ENCODE measurements at places on chromosomes 4 and X.

GRCh38 chr4:152278505-152279233 is 257.2 kb downstream of the FBXW7 start:
- DNase-seq, result no peak

DNA sequence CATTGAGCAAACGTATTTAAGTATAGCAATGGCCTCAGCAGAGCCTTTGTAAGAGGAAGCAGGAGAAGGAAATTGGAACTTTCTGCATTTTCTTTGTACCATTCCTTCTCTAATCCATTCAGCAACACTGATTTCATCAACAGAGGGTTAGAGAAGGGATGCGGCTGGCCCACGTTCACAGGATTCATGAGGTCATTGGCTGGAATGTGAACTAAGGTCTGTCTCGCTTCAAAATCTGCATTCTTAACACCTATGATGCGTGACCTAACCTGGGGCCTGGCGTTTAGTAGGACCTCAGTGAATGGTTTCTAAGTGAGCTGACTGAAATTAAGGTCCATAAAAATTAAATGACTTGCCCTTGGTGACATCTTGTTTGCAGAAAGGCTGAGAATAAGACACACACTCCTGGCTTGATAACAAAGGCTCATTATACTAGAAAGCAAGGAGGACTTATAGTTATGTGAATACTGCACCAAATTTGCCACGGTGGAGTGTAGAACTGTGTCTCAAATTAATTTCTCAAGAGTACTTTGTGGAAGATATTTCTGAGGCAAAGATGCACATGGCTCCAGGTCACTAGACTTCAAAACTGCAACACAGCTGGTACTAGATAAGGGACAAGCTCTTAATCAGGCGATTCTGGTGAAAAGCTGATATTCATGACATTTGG is 25.4 kb downstream of the FGFBP1 start:
- DNase-seq, result no peak

DNA sequence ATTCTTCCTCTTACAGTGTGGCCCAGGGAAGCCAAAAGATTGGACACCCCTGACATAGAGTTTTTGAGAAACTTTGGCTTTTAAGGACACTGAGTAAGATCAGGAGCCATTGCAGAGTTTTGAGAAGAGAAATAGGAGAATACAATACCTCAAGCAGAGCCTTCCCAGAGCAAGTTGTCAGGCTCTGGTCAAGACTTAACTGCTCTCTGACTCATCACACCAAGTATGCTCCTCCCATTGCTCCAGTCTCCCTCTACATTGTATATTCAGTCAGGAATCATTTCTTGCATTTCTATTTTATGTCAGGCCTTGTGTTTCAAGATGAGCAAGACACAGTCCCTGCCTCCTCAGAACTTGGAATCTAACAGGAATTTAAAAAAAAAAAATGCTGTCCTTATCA is 176.4 kb upstream of the FMR1 start:
- DNase-seq, result no peak

DNA sequence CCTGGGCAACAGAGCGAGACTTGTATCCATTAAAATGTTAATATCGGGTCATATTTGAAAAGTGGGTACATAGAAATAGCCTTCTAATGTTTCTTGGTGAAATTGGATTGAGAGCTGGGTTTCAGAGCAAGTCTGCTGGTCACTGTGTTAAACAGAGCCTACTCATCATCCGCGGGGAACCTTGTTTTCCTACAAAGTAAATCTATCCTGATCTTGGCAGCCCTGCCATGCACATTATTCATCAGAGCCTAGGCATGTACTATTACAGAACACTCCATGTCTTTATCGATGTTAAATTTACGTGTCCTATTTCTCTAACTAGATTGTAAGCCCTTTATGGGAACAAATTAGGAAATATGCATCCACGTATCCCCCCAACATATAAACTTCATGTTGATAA is 18.7 kb downstream of the SETD7 start:
- DNase-seq, result no peak

DNA sequence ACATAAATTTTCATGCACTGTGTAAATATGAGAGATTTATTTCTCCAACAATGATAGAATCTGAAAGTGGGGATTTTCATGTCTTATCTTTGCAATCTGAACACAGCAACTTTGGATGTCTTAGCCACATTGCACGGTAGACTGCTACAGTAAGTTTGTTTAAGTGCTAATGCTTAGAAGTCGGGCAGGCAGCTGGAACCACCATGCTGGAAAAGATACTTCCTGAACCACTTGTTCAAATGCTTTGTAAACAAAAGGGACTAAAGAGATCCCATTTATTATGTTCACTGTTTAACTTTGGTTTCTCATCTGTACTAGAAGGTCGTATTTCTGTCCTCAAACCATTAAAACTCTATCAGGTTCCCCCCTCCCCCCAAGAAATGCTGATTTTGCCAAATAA is 555.9 kb upstream of the DIPK2B start:
- no peak for DNase-seq

DNA sequence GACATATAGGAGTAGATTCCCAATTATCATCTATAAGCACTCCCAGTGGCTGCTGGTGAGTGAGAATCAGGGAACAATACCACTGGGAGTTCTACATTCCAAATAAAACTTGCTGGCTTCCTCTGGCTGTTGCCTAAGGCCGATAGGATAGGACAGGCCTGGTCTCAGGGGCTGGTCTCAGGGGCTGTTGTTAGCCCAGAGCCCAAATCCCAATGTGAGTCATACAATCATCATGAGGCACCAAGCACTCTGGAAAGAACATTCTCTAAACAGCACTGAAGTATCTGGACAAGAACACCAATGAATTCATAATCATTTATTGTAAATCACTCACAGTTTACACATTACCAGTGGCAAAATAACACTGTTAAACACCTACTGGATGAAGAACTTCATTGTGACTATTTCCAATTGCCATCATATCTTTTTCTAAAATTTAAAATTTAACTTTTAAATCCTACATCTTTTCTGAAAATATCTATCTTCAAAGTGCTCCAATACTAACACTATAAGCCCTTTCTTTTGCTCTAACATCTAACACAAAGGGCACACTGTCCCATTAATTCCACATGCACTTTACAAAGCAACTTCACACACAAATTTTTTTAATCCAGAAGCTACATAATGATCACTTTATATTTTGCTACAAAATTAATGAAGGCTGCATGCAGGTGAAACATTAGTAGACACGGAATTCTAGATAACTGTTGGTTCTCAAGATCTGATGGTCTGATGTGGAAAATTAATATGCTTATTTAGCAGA is 67.6 kb upstream of the TMEM150C start:
- no peak for DNase-seq

DNA sequence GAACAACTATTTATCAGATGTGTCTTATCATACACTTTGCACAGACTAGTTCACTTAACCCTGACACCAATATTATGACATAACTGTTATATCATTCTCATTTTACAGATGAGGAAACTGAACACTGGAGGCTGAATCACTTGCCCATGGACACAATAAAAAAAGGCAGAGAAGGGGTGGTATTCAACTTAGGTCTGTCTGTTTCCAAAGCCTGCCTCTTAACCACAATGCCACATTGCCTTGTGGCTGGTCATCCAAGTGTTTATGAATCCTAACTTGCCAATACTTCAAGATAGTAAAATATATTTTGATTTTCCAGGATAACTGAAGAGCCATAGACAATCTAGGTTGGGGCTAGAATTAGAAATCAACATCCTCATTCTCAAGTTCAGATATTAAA is 327.8 kb downstream of the NR3C2 start:
- no peak for DNase-seq

DNA sequence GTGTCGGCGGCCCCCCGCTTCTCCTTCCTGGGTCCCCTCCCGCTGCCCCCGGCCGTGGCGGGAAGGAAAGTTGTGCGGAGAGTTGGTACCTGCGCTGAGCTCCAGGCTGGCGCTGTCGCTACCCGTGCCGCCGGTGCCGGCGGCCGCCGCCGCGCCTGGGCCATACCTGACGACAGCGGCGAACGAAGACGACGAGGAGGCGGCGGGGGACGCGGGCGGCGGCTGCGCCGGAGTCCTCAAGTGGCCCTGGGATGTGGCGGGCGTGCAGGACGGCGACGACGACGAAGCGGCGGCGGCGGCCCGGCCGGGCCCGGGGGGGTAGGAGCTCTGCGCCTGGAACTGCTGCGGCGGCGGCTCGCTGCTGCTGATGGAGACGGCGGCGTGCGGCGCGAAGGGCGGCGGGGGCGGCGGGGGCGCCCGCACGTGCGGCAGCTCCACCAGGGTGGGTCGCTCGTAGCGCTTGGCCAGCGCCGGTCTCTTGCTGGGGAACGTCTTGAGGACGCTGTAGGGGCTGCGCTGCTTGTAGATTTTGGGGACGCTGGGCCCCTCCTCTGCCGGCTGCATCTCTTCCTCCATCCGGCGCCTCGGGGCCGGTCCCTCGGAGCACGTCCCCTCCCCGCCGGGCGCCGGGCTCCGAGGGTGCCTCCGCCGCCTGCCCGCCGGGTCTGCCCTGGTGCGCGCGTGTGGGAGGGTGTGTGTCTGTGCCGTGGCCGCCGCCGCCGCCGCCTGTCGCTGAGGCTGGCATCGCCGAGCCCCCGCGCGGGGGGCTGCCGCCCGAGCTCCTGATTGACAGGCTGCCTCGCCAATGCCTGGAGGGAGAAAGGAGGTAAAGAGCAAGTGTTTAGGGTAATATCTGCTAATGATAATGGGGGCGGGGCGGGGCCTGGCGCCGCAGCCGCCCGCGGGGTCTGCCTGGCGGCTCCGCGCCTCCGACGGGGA is 618 bp downstream of the BEND4 start:
- DNase-seq, result peak; percentile 89

Measured in GM13976 (cell line).